Hematopoietic multipotent progenitor cell treated with erythropoietin and hydrocortisone succinate and interleukin-3 and kit ligand, for 4 days (in vitro differentiated cells): ENCODE measurements at places on chromosomes 2 and 18.

GRCh38 chr2:199306116-199306515, 151.6 kb downstream of the SATB2 start:
- no peak for DNase-seq

GRCh38 chr2:118078734-118079133, 9.5 kb upstream of the INSIG2 start:
- no peak for DNase-seq

DNA sequence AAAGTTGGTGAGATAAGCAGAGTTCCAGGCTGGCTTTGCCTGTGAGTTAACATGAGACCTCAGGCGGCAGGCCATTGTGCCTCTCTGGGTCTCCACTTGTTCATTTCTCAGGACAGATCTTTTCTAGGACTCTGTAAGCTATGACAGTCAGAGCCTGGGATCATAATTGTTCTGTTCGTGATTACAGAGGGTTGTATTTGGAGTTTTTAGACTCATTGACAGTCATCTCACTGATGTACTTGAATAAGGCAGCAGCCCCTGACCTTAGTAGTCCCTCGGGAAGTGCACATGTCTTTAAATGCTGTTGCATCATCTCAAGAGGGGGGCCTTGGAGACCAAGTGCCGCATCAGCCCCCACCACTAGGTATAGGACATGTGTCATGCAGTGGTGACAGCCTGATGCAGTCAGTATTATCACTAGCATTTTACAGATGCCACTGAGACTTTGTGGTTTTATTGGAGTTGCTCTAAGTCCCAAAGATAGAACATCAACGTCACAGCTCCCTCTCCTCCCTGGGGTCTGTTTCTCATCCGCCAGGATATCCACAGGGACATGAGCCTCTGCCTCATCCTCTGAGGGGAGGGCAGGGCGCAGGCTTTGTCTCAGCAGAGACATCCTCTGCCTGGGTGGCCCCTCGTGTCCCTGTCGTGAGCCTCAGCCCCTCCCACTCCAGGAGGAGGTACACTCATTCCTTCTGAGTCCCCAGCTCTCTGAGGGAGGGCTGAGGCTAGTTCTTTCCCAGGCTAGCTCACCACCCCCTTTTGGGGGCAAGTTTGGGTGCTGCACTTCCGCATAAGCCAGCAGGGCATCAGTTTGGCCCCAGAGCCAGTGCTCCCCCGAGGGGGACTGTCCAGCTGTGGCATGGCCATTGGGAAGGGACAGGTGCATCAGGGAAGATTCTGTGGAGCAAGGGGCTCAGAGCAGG, 14.1 kb downstream of the GLI2 start:
- DNase-seq, result no peak

GRCh38 chr2:21772624-21773023, 648.9 kb downstream of the TDRD15 start:
- DNase-seq, result no peak

DNA sequence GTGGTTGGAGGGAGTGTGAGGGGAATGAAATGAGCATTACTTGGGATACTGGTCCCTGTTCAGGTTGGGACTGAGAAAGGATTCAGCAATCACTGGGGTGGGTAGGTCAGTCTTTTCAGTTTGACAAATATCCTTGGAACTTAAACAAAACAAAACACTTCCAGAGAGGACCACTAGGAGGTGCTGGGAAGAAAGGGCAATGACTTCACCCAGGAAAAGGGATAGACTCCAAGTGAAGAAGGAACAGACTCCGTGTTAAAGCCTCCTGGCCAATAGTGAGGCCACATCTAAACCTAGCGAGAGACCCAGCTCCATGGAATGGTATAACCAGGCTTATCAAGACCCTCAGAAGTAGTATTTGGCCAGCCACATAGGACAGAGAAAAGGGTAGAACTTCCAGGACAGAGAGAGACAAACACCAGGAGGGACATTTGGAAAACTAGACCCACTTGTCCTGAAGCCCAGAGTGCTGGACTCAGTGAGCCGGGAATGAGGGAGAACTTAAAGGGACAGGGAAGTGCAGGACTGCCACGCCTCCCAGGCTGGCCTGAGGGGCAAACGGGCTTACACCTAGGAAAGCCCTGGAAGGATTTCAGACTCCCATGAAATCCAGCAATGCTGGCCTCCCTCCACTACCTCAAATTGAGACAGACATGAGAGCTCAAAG, 19.6 kb upstream of the KCNG3 start:
- DNase-seq, result peak; percentile 65

DNA sequence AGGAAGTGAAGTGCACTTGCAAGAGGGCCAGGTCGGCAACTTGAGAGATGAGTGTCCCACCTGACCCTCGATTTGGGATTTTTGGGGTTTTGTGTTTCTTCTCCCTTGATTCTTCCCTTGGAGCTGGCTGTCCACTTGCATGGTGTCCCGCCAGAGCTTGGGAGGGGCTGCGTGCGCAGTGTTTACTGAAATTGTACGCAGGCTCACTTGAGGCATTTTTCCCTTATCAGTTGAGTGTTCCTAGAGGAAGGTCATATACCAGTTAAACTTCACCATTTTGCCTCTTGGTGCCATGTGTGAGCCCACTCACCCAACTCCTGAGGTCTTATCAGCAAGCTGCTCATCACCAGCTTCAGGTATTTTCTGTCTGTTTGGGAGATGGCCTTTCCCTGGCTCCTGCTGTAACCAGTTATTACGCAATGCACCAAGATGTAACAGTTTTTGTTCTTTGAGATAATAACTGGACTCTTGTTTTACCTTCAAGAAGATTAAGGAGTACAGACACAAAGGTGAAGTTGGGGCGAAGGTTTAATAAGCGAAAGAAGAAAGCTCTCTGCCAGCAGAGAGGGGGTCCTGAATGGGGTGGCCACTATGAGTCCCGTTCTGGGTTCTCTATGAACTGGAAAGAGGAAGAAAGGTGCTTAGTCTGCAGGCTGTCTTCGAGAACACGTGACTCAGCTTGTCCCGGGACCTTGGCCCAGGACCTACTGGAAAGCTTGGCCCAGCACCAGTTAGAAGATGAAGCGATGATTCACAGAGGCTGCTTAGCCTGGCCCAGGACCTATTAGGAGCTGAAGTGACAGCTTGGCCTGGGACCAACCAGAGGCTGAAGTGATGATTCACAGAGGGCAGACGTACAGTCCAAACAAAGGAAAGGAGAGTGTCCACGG, 21.5 kb upstream of the TXNL4A start:
- DNase-seq, result no peak

DNA sequence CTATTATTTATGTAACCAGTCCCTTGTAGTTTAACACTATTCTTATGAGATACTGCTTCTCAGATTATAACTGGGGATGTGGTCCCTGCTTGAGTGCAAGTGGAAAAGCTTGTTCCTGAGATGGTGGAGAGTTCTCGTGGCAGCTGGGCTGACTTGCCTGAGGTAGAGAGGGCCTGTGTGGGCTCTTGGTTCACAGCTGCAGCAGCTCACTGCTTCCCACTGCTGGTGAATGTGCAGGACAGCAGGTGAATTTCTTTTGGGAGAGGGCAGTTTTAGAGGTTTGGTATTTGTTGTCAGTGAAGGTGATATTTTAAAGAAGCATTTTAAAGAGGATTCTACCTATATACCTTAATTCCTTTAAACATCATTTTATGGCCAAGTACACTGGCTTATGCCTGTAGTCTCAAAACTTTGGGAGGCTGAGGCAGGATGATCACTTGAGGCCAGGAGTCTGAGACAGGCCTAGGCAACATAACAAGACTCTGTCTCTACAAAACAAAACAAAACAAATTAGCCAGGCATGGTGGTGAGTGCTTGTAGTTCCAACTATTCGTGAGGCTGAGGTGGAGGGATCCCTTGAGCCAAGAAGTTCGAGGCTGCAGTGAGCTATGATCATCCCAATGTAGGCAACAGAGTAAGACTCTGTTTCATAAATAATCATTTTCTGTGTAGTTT, 94.8 kb downstream of the MTA3 start:
- peak; percentile 88 for DNase-seq

- no peak for DNase-seq
These were observed 388.3 kb downstream of the CTNNA2 start for GRCh38 chr2:79901161-79901560.

- DNase-seq, result peak; percentile 14
These were observed 211.7 kb upstream of the REV1 start for GRCh38 chr2:99701503-99701902.

GRCh38 chr2:126790987-126791780, 107.5 kb upstream of the TEX51 start:
- no peak for DNase-seq

DNA sequence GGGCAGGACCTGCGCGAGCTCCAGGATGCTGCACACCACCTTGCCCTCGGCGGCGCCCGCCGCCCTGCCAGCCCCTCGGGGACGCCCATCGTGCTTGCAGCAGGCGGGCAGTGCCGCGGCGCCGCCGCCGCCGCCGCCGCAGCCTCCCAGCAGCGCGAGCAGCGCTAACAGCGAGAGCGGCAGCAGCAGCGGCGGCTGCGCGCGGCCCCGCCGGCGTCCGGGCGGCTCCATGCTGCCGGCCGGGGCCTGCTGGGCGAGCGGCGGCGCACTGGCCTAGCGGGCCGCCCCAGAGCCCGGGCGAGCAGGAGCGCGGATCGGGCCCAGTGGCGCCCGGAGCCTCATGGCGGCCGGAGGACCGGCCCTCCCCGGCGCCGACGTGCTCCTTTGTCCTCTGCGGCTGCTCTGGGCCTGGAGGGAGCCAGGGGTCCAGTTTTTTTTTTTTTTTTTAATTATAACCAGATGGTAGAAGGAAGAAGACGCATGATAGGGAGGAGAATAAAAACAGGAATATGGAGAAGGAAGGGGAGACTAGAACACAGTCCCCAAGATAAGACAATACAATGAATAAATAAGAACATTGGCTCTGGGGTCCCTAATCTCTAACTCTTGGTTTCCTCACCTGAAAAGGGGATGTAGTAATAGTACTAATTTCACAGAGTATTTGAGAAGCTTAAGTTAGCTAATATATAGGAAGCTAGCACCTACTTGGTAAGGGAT, 17.1 kb upstream of the ANKRD62 start:
- peak; percentile 44 for DNase-seq

DNA sequence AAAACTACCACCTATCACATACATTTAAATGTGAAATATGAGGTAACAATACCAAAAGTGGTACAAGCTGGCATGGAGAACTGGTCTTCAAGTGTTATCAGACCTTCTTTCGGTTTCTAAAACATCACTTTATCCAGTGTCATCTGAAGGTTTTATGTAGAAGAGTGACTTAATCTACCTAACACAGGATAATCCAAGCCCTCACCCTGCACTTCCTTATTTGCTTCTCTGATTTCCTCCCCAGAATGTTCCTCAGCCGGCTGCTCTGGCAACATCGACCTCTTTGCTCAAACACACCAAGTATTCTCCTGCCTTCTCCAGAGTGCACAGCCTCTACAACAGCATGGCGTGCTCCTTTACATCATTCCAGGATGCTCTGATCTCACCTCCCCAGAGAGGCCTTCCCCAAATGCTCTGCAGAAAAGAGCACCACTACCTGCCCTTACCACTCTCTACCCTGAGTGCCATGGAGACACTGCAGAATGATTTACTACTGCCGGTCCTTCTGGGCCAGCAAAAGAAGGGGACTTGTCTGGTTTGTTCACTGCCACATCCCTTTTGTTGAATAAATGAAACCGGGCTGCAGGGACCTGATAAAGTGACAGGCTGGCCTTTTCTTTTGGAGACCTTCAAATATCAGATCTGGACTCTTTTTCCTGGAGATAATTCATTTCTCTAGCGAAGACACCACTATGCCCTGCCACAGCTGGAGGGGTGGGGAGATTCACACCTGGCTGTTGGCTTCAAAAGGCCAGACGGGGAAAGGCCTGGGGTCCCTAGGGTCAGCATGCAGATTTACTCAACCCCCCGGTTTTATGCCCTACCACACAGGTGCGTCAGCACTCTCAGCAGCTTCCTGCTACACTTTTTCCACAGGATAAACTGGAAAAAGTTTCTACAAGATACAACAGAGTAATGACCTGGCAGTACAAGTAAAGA, 42.0 kb downstream of the TTR start:
- DNase-seq, result peak; percentile 62

- DNase-seq, result no peak
These were observed 485.1 kb upstream of the SETBP1 start for GRCh38 chr18:44195394-44196140.

- no peak for DNase-seq
These were observed 39.5 kb downstream of the SH3BP4 start for GRCh38 chr2:234991290-234991689.

DNA sequence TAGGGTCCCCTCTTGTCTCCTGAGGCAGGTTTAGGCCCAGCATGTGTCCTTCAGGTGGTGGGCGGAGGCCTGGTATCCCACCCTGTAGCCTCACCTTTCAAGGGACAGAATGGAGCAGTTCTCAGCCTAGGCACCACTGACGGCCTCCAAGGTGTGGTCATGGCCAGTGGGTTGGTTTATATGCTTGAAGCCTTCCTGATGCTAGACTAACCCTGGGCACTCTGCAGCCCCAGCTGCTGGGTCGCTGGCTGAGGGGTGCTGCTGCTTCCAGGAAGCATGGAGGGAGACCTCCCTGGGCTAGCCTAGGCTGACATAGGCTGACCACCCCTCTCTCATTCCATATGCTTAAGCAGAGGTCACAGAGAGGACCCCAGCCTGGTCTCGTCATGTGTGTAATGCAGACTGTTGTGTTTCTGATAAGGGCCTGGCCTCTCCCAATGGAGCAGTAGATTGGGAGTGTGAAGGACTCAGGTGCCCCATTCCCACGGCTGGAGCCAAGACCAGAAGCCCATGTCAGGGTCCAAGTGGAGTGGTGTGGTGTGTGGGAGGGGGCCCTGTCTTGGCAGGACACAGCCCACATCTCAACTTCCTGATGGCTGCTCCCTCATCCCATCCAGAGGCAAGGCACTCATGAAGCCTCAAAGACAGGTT, 206.6 kb downstream of the DYSF start:
- DNase-seq, result no peak

DNA sequence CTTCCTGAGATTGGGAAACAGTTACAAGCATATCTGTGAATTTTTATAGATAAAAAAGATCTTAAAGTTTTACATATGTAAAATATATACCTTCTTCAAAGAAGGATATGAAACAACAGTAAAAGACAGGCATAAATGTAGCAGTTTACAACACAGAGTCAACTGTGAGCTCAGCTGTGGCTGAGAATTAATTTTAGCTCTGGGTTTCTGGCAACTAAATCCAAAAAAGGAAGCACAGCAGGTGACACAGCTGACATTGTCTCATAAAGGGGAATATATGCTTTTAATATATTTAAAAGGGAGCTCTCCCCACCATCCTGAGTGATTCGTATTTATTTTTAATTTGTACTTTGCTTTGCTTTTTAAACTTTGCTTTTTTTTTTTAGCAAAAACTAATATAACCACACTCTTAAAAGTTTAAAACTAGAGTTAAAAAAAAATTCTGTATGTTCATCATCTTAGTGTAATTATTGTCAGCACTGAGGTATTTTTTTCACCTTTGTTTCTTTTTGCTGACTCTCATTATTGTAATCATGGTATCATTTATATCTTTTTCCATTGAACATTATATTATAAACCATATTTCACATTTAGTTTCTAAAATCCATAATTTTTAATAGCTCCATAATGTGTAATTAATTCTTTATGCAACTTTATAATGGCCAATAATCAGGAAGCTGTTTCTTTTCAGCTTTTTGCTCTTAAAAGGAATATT, 6.7 kb downstream of the TUBB6 start:
- no peak for DNase-seq

GRCh38 chr2:142825861-142826260, 51.6 kb upstream of the KYNU start:
- no peak for DNase-seq

- DNase-seq, result no peak
These were observed 13.9 kb upstream of the SLC1A4 start for GRCh38 chr2:64975232-64975821.
